ENCODE measurements at places on chromosomes 13 and 19. TPM values are rescaled to one million over a fixed set of nuclear protein-coding genes. Genes with fewer than 3 reads are reported as not detected.

The EHD2 gene
- total RNA-seq, result 0.42 TPM

The EDDM13 gene
- total RNA-seq, result not detected

The A1BG gene
- total RNA-seq, result 17.7 TPM

The ITGBL1 gene
- not detected for total RNA-seq

The ADGRL1 gene
- 4.0 TPM for total RNA-seq

The SPRED3 gene
- 0.10 TPM for total RNA-seq

The CD37 gene
- total RNA-seq, result 229 TPM

The ZNF146 gene
- total RNA-seq, result 28.7 TPM

The USE1 gene
- 8.6 TPM for total RNA-seq
